ENCODE measurements at places on chromosomes 16 and 17. TPM values are rescaled to one million over a fixed set of nuclear protein-coding genes. Genes with fewer than 3 reads are reported as not detected.

- DNase-seq: no peak
Measured at GRCh38 chr17:78912082-78912481, 9.1 kb upstream of the CEP295NL start.

- peak; percentile 44 for DNase-seq
Measured at GRCh38 chr16:85385463-85386331, 227.4 kb upstream of the GSE1 start.

GRCh38 chr16:54648575-54648974, 282.1 kb upstream of the IRX5 start:
- DNase-seq: no peak

- no peak for DNase-seq
Measured at GRCh38 chr17:72259922-72260321, 139.1 kb downstream of the SOX9 start.

The MT4 gene
- not detected for total RNA-seq

The LGALS3BP gene
- total RNA-seq: 162 TPM
